COR-L47 (cell line): ENCODE measurements at places on chromosomes 16 and 17.

DNA sequence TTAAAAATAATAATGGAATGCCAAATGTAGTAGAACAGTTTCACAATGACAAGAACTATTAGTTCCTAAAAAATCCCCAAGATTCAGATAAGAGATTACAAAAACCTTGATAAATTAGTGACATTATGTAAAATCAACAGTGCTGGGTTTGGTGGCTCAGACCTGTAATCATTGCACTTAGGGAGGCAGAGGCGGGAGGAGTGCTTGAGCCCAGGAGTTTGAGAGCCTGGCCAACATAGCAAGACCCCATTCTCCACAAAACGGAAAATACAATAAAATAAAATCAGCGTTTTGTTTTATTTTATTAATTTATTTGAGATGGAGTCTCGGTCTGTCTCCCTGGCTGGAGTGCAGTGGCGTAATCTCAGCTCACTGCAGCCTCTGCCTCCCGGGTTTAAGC, 4.1 kb downstream of the CARD14 start:
- no peak for DNase-seq

- DNase-seq = no peak
Observed at GRCh38 chr16:28324887-28325279, 32.6 kb downstream of the SBK1 start.

DNA sequence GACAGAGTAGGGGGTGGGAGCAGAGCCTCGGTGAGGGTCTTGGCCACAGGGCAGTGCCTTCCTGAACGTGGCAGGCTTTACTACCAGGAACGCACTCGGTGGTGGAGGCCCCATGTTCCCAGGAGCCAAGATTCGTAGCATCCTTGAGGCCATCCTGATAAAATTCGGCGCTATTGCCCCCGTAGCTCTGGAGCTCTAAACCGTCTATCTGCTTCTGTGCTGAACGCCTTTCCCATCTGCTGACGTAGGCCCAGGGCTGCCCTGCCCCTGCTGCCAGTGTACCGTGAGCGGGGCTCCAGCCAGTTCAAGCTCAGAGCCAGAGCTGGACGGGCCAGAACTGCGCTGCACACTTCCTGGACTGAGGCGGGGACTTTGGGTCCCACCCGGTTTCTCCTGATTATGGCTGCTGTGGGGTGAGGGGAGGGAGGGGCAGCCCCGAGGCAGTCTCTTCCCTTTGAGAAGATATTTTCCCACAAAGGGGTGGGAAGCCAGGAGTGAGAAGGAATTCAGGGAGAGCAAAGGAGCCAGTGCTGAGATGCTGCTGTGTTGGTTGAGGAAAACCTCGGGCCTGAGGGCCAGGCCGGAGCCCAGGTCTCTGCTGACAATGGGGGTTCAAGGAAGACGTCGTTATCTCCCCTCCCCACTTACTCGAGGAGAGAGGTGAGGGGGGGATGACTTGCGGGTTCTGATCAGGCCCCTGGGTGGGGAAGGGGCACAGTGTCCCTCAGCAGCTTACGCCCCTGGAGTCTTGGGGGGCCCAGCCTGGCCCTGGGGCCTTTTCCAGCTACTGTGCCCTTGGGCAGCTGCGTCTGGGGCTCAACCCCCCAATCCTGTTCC, 29.4 kb downstream of the OR1D5 start:
- no peak for DNase-seq

- DNase-seq = no peak
Observed at GRCh38 chr17:40541060-40541872, 24.0 kb downstream of the CCR7 start.

DNA sequence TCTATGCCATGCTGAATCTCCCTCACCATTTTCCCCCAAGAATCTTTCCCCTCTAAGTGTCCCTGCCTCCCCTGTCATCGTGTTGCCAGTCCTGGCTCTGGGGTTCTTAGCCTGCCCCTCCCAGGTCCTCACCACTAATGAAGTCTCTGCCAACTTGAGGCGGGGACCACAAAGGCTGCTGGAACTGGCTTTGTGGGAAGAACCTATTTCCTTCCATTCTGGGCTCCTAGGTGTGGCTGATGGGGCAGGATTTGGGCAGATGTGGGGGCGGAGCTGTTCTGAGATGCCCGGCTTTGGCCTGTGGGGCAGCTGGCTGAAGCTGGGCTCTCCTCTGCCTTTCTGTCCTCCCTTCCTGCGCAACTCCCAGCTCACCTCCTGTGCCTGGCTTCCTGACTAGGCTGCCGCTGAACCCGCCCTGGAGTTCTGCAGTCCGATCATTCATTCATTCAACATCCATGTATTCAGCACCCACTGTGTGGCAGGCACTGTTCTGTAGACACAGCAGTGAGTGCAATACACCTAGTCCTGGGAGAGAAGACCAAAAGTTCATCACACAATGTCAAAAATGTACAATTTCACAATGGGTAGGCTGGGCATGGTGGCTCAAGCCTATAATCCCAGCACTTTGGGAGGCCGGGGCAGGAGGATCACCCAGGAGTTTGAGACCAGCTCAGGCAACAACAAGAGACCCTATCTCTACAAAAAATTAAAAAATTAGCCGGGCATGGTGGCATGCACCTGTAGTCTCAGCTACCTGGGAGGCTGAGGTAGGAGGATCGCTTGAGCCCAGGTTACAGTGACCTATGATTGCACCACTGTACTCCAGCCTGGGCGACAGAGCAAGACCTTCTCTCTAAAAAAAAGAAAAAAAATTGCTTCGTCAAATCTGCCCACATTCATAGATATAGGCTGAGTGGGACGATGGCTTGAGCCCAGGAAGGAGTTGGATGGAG, 1.9 kb upstream of the SNN start:
- no peak for DNase-seq

GRCh38 chr17:60599220-60599619, 773 bp upstream of the PPM1D start:
- no peak for DNase-seq

DNA sequence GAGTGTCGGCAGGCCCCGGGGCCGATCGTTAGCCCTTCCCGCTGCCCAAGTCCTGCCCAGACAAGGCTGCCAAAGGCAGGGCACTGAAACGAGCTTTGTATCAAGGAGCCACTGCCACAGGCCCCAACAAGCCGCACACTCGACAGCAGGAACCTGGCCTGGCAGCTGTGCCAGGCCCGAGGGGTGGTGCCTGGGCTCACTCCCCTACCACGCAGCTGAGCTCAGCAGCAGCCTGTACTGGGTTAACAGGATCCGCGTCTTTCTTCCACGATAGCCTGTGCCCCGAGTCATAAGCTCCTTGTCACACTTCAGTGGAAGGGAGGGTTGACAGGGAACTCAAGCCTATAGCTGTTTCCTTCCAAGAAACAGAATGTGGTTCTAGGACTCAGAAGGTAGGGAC, 87.9 kb downstream of the ABR start:
- no peak for DNase-seq

DNA sequence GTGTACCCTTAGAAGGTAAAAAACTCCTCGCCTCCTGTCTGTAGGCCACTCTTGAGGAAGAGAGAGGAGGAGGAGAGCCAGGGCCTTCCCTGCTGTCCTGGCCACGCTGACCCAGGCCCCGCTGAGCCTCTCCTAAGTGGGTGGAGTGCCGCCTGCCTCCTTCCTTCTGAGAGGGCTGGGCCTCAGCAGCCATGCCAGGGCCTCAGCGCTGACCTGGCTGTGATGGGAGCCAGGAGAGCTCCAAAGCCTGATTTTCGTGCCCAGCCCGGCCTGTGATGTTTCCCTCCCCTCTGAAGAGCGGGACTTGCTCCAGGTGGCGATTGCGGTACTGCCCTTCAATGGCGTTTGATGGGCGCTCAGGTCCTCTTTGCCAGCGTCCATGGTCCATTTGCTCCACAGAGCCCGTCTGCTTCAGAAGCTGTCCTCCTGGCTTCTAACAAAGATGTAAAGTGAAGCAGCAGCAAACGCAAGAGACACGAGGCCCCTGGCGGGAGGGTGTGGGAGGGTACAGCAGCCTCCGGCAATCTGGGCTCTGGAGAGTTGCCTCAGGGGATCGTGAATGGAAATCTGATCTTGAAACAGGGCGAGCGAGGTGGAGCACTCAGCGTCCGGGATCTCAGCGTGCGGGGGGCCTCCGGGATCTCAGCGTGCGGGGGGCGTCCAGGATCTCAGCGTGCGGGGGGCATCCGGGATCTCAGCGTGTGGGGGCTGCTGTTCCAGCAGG, 93.5 kb downstream of the NPIPB11 start:
- DNase-seq = no peak

- DNase-seq = no peak
Observed at GRCh38 chr17:50064253-50065001, 8.5 kb downstream of the ITGA3 start.
